ENCODE measurements at places on chromosomes 16 and 17.
A peak's percentile ranks its signal among the peaks of the same experiment; 100 is the strongest.

- no peak for DNase-seq
These were observed 676.3 kb upstream of the GOT2 start for GRCh38 chr16:59410451-59410850.

DNA sequence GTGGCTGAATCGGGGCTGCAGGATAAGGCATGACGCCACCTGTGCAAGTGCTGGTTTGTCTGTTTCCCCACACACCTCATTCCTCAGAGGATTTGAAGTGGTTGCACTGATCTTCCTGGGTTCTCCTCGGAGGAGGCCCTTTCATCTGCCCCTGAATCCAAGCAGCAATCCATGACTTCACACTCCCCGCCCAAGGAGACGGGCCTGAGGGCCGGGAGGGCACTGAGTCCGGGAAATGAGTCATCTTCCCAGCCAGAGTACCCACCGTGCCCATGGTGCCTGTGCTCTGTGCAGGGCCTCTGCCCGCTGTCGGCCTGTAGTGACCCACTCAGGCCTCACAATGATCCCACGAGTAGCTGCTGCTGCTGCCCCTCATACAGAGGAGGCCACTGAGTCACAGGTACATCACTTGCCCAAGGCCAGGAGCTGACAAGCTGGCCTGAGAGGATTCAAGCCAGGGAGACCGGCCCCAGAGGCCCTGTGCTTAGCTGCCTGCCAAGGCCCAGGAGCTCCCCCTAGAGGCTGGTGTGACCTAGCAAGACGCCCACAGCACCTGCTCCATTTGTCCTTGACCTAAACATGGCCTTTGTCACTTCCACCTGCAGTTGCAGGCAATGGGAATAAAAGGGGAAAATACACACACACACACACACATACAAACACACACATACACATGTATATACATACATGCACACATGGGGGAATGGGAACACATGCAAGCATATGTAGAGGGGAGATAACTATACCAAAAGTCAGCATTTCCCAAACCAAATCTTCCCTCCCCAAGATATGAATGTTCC lies 240.0 kb downstream of the C16orf95 start:
- peak; percentile 32 for DNase-seq

- DNase-seq = no peak
These were observed 47.9 kb upstream of the ARHGAP17 start for GRCh38 chr16:25063102-25063501.

- DNase-seq = no peak
These were observed 136.5 kb downstream of the CMIP start for GRCh38 chr16:81581107-81581506.

- DNase-seq = no peak
These were observed 52.8 kb downstream of the SOX9 start for GRCh38 chr17:72173499-72174116.

GRCh38 chr17:5610956-5611355 lies 26.6 kb upstream of the NLRP1 start:
- no peak for DNase-seq
